ENCODE measurements at places on chromosomes 11 and 22.

- DNase-seq = no peak
These were observed 31.8 kb downstream of the ARHGAP1 start for GRCh38 chr11:46668480-46669085.

GRCh38 chr22:19769393-19769715, 8.8 kb downstream of the TBX1 start:
- no peak for DNase-seq

- no peak for DNase-seq
These were observed 1.7 kb upstream of the CD81 start for GRCh38 chr11:2375341-2375853.

DNA sequence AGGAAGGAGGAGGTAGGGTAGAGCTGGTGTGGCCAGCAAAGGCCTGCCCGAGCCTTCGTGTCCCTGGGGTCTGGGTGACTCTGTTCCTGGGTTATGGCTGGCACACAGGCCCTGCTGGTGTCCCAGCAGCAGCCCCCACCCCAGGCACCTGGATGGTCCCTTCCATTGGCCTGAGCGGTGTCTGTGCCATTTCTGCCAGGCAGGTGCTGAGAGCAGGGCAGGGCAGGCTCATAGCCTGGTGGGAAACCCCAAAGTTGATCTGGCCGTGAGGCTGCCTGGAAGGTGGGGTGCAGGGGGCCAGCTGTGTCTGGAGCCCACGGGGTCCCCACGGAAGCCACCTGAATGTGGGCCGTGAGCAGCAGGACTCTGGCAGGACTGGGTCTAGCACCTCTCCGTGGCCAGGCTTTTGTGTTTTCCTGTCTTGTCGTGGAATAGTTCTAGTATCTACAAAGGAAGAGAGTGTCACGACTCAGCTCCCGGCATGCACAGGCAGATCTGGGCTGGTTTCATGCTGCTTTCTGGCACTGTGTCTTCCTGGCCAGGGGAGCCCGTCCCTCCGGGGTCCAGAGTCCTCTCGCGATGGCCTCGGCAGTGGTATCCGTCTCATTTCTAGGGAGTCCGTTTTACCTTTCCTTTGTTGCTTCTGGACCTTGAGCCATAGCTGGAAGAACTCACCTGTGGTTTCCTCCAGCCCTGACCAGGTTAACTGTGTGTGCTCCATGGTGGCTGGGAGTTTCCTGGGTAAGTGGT, 83.7 kb downstream of the KCNQ1 start:
- DNase-seq = no peak

GRCh38 chr11:61980783-61981541, 13.5 kb upstream of the FTH1 start:
- no peak for DNase-seq

GRCh38 chr11:128624269-128625175, 37.2 kb upstream of the ETS1 start:
- DNase-seq = no peak

DNA sequence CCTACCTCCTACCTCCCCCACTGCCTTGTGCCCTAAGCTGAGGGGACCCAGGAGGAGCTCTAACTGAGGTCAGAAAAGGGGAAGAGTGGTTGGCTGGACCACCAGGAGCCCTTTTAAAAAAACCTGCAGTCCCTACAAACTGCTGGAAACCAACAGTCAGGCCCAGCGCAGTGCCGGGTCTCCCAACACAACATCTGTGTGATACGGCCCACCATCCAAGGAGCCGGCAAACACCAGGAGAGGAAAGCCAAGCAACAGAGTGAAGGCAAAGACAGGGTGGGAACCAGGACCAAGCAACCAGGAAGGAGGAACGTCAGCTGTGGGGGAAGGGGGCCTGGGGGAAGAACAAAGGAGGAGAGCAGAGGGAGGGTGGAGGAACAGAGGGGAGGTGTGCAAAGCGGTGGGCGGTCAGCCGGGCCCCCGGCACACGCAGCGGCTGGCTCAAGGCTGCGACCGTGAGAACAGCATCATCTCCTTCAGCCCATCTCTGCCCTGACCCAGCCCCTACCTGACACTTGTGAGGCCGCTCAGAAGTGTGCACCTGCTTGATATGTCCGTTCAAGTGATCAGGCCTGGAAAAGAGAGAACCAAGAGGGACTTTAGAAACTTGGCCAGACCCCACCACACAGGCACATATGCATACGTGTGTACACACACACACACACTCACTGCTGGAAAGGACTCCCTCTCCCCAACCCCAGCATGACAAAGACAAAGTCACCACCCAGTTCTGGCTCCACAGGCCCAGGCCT, 3.6 kb downstream of the PATZ1 start:
- peak; percentile 28 for DNase-seq

DNA sequence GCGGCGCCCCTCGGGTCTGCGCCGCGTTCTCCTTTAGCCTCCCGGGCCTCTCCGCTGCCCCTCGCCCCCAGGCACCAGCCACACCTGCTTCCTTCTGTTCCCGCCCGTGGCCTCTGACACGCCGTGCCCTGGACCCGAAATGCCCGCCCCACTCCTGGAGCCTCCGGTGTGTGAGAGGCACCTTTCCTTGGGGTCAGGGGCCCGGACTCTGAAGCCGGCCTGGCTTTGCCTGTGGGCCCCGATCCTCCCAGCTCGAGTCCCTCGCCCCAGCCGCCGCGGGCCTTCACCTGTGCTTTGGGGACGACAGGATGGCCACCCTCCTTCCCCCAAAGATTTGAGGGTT, 661 bp upstream of the CDPF1 start:
- DNase-seq = no peak
